ENCODE measurements at places on chromosomes 1 and 21.

DNA sequence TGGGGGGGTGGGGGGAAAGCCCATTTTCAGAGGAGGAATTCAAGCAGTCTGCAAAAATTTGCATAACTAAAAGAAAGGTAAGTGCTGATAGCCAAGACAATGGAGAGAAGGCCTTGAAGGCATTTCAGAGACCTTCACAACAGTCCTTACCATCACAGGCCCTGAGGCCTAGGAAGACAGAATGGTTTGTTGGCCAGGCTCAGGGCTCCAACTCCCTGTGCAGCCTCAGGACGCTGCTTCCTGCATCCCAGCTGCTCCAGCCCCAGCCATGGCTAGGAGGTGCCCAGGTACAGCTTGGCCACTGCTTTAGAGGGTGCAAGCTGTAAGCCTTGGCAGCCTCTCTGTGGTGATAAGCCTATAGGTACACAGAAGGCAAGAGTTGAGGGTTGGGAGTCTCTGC lies 571.6 kb downstream of the MATN1 start:
- no peak for DNase-seq

GRCh38 chr1:199723250-199723956 lies 304.1 kb upstream of the NR5A2 start:
- peak; percentile 42 for DNase-seq

DNA sequence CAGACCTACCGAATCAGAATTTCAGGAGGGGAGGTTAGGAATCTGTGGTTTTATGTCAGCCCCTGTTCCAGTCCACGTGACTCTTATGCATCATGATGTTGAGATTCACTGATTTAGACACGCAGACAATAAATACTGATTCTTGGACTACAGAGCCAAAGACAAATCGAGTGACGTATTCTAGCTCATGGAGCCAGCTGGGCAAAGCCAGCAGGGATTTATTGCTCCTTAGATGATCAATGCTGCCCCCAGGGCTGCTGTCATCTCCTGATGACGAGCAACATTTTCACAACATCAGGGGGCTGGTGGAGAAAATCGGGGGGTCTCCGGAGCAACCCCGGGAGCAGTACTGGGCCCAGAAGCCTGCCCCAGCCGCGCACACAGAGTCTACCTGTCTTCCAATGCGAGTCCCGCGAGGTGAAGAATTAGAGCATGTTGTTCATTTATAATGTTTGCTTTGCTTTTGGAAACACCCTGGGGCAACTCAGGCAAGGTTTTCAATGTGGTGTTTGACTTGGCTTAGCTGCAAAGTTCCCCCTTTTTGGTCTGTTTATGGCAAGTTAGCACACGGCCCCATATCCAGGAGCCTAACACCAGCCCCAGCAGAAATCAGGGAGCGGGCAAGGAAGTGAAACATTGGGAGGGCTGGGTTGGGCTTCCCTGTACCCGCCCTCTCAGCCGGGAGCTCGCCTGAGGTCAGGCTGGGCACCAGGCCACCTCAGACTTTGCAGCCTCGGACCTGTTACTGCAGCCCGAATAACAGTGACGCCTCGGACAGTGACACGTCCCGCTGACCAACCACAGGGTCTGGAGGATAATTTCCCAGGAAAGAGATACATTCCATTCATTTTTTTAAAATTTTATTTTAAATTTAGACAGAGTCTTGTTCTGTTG lies 19.9 kb upstream of the CLDN14 start:
- DNase-seq, result no peak

GRCh38 chr1:54415991-54416390 lies 9.8 kb upstream of the SSBP3 start:
- no peak for DNase-seq

- DNase-seq, result peak; percentile 55
Measured at GRCh38 chr1:169118227-169118626, 11.7 kb downstream of the ATP1B1 start.

DNA sequence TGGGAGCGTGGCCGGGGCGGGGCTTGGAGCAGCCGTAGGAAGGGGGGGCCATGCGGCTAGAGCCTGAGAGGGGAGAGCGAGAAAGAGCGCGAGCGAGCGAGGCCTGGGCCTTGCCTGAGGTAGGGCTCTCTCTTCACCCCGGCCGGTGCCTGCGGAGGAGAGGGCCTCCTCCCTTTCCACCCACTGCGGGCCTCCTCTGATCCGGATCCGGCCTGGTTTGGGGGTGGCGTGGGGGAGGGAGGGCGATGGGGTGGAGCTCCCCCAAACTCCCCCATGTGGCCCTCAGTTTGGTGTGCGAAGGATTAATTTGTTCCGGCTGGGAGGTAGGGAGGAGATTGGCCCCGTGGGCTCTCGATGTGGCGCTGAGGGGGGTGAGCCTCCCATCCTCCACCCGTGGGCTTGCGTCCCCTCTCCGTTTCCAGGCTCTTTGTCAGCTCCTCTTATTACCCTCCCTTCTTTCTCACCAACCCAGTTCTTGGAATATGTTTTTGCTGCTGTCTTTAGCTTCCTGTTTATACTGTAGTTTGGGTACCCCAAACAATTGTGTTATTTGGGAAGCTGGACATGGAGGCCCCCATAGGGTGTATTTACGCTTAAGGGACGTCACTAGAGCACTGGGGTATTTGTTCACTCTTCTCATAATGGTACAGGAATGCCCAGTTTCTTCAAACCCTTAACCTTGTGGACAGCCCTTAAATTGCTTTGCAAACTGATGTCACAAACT lies 685 bp downstream of the UBAP2L start:
- DNase-seq, result peak; percentile 51

DNA sequence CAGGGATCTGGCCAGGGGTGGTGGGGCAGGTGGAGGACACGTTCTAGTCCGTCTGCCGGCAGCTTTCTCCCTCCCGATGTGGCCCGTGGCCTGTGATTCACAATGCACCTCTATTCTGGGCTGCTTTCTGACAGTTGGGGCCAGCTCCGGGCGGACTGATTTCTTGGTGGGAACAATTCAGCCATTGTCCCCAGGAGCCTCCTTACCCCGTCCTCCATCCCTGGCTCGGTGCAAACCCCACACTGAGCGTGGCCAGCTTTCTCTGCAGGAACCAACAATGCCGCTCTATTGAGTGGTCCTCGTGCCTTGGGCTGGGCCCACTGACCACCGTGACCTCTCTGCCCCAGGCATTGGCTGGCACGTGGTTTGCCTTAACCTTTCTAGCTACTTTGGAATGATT lies 29.7 kb downstream of the PADI2 start:
- no peak for DNase-seq

- DNase-seq, result no peak
Measured at GRCh38 chr1:153306303-153307220, 6.2 kb downstream of the PGLYRP3 start.

DNA sequence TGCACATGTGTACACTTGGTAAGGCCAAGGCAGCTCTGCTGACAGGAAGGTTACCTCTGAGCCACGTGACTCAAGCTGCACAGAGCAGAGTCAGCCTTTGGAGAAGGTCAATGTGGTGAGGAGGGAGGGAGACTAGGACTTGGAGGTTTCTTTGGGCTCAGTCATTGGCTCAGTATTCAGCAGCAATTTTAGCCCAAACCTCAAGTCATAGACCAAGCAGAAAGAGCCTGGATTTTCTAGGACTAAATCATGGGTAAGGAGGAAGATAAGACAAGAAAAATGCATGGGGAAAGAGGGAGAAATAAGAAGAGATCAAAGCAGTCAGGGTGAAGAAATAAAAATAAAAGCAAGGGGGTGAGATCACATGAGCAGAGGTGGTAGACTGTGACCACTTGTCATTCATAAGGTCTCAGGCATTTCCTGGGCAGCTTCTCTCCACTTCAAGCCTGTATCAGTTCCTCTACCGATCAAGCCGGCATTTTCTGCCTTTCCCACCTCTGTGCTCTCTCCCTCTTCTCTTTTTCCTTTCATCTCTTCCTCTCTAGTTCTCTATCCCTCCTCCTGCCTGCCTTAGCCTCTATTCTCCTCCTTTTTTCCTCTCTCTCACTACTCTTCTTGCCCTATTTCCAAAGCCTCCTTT lies 51.7 kb upstream of the DUSP10 start:
- no peak for DNase-seq

DNA sequence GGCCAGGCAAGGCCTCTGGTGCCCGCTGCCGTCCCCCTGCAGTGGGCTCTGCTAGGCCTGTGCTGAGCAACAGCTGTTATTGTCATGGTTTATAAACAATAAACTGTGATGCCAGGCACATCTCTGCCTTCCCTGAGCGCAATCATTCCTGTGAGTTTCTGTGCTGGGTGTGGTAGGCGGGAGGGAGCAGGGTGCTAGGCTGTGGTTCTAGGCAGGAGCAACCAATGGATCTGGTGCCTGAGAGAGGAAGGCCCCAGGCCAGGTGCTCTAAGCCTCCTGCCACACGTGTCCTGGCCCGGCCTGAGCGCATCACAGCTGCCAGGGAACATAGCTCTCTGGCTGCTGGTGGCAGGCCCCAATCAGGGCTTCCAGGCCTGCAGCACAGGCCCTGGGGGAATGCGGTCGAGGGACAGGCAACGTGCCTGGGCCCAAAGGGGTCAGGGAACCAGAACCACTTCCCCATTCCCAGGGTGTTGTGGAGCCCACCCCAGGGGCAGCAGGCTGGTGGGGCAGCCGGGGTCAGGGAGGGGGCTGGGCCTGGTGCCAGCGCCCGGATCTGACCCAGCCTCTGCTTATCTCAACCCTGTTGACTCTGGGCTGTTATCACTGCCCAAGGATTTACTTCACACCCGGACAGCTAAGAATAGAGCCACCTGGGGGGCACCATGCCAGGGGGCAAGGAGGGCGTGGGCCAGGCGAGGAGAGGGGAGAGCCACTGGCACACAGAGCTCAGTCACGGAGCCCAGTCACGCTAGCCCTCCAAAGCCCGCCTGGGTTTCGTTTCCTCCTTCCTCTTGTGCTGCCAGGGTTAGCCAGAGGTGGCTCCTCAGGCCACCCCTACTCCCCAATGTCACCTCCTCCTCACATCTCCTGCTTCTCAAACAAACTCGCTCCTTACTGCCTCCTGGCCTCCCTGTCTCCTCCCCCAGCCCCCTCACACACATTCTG lies 11.5 kb downstream of the TRIM46 start:
- no peak for DNase-seq

DNA sequence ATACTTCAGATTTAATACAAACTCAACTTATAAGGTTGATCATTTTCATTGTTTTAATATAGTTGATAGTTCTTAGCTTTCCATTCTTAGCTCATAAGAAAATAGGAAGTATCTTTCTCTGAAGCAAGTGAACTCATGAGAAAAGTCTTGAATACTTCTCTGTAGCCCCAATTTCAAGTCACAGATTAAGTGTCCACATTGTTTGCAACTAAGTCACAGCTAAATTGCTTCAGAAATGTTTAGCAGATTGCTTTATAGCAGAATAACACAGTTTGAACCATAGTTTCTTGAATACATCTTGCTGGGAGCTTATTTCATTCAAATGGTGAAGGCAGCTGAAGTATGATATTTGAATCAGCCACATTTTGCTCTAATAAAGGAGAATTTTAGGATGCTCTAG lies 10.6 kb upstream of the PKN2 start:
- DNase-seq, result no peak

DNA sequence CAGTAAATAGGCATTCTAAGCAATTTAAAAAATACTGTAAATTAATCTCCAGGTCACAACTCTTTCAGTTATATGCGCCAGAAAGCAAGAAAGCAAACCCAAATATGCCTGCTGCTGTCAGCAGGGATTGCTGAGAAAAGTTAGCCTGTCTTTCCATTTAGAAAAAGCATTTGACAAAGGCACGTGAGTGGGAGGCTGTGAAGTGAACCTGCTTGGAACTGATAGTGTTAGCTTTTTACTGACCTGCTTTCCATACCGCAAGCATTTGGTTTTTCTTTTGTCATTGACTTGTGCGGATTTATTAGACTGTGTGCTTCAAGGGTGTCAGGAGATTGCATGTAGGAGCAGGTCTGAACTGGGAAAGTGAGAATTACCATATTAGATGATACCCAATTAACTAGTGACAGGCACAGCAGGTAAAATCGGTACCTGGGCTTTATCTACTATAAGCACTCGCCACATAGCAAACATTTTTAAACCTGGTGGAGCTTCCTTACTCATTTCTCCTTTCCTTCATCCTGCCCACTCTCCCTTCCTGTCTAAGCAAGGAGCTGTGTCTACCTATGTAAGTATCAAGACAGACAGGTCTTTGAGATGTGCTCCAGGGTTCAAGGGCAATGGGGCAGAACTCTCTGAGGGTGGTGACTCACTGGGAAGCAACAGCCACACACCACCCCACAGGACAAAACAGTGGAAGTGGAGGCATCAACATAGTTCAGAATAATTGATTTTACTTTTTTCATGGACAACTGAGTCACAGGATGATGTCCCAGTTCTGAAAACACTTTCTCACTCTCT lies 323.9 kb downstream of the DISC1 start:
- no peak for DNase-seq

DNA sequence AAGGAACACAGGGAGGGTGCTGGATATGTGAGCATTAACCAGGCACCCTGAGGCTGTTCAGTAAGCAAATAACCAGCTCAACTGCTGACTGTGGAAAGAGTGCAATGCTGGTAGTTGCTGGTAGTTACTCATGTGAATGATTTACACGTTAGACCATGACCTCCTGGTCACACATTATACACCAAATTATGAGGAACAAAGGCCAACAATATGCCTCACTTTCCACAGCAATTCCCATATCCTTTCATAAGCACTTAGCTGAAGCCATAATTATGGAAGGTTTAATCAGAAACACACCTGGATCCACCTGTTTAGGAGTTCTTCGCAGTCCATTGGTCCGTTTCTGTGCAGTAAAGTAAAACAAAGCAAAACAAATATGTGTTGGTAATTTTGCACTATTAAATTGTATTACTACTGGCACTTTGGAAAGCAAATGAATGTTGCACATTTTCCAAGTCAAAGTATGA lies 281.8 kb downstream of the VAV3 start:
- DNase-seq, result no peak

Data from NCI-H226 (cell line).